Stimulated activated CD4-positive, alpha-beta T cell treated with anti-CD3 and anti-CD28 coated beads, Interleukin-1b, Interleukin-23, amount 100 ng/mL, for 4 hours (primary cell): ENCODE measurements at places on chromosomes 4 and X.

DNA sequence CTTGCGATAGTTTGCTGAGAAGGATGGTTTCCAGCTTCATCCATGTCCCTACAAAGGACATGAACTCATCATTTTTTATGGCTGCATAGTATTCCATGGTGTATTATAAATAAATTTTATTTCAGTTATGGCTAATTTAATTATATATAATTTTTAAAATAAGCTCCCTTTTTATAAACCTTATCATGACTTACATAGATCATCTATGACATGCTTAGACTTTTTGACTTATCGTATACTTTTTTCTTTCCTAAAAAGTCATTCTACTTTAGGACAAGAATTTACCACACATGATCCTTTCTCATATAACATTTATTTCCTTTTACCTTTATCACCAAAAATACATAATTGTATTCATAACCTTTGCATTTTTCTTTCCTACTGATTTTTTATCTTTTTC lies 376.5 kb downstream of the CCSER1 start:
- DNase-seq, result no peak

- DNase-seq, result peak; percentile 62
Observed at GRCh38 chrX:107000013-107000515, at the start of gene MORC4. TSS of gene MORC4 (minus strand) at chrX:107000212. CDS start at chrX:106999969, 243 bp downstream.

GRCh38 chrX:63751481-63751880 lies 33.5 kb downstream of the ARHGEF9 start:
- DNase-seq, result no peak

- no peak for DNase-seq
Observed at GRCh38 chr4:7687796-7688195, 251.9 kb downstream of the AFAP1 start.

DNA sequence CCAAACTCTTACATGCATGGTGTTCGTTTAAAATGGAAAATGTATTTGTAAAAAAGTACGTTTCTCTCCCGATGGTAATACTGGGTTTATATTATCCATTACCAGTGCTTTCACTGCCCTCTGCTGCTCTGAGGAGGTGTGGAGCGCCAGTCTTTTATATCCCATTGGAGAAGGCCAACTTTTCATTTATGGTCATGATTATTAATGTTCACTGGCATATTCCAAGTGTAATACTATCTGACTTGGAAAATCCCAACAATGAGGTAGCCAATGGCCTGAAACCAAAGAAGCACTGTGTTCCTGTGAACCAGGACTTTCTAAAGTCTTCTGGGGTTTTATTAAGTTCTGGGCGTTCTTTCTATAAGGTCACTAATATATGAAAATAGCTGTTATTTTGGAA lies 80.7 kb downstream of the SYNPO2 start:
- DNase-seq, result no peak

GRCh38 chr4:8165374-8165896 lies 6.8 kb upstream of the ABLIM2 start:
- no peak for DNase-seq

DNA sequence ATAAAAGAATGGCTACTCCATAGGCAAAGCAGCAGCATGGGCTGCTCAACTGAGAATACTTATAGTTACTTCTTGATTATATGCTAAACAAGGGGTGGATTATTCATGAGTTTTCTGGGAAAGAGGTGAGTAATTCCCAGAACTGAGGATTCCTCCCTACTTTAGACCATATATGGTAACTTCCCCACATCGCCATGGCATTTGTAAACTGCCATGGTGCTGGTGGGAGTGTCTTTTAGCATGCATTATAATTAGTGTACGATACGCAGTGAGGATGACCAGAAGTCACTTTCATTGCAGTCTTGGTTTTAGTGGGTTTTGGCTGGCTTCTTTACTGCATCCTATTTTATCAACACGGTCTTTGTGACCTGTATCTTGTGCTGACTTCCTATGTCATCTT lies 141.5 kb downstream of the MAGEB17 start:
- no peak for DNase-seq

DNA sequence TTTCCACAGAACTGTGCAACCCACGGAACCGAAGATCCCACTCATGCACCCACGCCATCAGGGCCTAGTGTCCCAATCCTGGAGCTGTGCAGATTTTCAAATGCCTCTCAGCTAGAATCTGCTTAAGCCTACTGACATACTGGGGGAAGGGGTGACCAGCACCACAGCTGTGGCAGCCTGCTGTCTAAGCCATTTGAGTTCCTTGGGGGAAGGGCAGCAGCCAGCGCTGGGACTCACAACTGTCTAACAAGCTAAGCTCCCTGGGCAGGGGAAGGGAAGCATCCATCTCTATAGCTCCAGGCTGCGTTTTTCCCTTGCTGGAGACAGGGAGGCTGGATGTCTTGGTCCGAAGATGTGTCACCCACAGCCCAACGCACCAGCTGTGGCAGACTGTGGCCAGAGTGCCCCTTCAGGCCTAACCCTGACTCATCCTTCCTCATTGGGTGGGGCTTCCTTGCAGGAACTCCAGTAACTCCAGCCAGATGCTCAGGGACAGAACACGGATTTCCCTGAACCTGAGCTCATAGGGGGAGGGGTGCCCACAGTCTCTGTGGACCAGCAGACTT lies 194.8 kb downstream of the CHRDL1 start:
- no peak for DNase-seq

DNA sequence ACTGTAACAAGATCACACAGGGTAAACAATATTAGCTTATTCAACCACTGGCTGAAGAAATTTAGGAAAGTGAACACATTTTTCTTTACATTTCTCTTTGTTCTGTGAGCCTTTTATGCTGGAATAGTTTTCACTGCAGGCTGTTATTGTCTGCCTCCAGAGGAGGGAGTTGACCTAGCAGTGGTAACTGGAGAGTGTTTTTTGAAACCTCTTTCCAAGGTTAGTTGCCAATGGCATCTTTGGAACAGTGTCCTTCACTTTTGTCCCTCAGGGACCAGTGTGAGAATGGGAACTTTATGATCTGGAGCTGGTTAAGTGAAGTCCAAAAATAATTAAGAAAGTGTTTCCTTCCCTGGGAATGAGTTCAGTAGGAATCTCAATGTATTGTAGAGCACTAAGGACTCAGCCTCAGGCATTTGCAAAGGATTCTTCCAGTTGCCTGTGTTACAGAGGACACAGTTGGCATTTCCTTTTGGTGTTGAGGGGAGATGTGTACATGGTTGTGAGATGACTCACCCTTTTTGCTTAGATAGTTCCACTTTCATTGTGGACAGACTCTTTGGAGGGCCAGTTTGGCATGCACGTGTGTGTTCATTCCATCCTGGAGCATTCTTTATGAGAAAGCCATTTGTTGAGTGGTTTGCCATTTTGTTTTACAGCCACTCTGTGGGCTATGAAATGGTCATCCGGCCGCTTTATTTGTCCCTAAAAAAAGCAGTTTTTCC lies 61.3 kb downstream of the AR start:
- no peak for DNase-seq

GRCh38 chrX:125093852-125094251 lies 225.8 kb upstream of the TEX13C start:
- DNase-seq, result no peak

GRCh38 chr4:175290401-175290800 lies 372.2 kb downstream of the ADAM29 start:
- no peak for DNase-seq

GRCh38 chrX:97200454-97200853 lies 316.7 kb downstream of the RPA4 start:
- DNase-seq, result no peak

GRCh38 chrX:76996641-76997040 lies 450.5 kb upstream of the FGF16 start:
- no peak for DNase-seq

- DNase-seq, result peak; percentile 53
Observed at GRCh38 chr4:4488405-4489404, 53.1 kb downstream of the STX18 start.
